ENCODE measurements at places on chromosomes 7 and 10. TPM values are rescaled to one million over a fixed set of nuclear protein-coding genes. Genes with fewer than 3 reads are reported as not detected.

SLC18A3 gene
- not detected for polyA plus RNA-seq

SGCE gene
- 119 TPM for polyA plus RNA-seq

SEC61G gene
- 120 TPM for polyA plus RNA-seq

PRLHR gene
- not detected for polyA plus RNA-seq

HMX2 gene
- not detected for polyA plus RNA-seq

RARRES2 gene
- 60.4 TPM for polyA plus RNA-seq
